ENCODE measurements at places on chromosomes 12 and 14. TPM values are rescaled to one million over a fixed set of nuclear protein-coding genes. Genes with fewer than 3 reads are reported as not detected.

- peaks cover 36% of the 10 kb centered on the region for H3K36me3 ChIP-seq
- peak overlapping the region; percentile 65 for H3K27ac ChIP-seq
- H3K4me3 ChIP-seq, result peak overlapping the region; percentile 50
- peaks cover 50% of the 10 kb centered on the region for H3K4me1 ChIP-seq
- H3K27me3 ChIP-seq, result peaks cover 69% of the 10 kb centered on the region
Measured at GRCh38 chr12:57735952-57736740, 2.4 kb downstream of the AGAP2 start.

DNA sequence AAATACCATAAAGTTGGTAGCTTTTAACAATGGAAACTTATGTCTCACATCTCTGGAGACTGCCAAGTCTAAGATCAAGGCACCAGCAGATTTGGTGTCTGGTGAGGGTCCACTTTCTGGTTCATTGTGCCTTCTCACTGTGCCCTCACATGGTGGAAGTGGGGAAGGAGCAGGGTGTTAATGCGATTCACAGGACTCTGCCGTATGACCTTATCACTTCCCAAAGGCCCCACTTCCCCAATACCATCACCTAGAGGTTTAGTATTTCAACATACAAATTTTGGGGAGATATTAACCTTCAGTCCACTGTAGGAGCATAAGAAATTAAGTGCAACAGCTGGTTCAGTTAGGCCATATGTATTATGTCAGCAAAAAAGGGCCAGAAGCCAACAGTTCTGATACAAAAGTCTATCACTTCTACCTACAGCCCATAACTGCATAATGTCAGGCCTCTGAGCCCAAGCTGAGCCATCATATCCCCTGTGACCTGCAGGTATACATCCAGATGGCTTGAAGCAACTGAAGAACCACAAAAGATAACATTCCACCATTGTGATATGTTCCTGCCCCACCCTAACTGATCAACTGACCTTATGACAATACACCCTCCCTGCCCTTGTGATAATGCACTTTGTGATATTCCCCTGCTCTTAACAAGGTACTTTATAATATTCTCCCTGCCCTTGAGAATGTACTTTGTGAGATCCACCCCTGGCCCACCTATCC, 24.7 kb downstream of the DDHD1 start:
- no peaks in the 10 kb centered on the region for H3K27me3 ChIP-seq
- DNase-seq, result no peak
- no peak overlapping the region for H3K27ac ChIP-seq

DNA sequence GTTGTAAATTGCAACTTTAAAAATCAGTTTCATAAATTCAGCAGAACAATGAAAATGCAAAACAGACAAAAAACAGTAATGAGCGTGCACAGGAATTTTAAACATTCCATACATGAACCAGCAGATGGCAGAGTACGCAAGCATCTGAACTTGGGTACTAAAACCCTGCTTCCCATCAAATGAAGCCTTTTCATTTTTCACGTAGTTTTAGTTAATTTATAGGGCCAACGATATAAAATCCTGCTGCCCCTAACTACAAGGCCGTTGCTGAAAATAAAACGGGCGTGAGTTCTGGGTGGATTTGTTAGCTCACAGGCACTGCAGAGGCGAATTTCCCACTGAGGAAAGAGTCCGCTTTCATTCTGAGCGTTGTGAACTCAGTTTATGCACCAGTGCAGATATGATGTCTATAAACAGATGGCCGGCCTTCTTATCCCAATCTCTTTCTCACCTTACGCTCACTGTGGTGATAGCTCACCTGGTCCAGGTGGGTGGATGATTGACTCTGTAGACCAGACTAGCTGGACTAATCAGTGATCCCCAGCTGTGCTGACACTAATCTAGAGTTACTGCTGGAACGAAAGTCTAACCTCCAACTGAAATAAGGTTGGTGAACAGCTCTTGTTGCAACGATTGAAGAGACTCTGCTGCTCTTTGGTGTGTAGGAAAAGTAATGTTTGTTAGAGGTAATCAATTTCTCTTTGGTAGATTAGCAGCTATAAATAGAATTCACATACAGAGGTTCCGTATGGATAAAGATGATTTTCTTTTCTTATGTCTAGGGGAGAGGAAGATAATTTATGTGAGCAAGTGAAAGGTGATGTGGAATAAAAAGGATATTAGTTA, 89.2 kb downstream of the PDZRN4 start:
- H3K27me3 ChIP-seq, result no peaks in the 10 kb centered on the region
- no peak overlapping the region for H3K4me3 ChIP-seq
- DNase-seq, result no peak
- H3K4me1 ChIP-seq, result no peaks in the 10 kb centered on the region
- no peaks in the 10 kb centered on the region for H3K36me3 ChIP-seq

- no peaks in the 10 kb centered on the region for H3K36me3 ChIP-seq
- H3K27me3 ChIP-seq, result no peaks in the 10 kb centered on the region
- no peak overlapping the region for H3K27ac ChIP-seq
- H3K4me1 ChIP-seq, result no peaks in the 10 kb centered on the region
- no peak overlapping the region for H3K4me3 ChIP-seq
Measured at GRCh38 chr14:99724196-99724891, 40.2 kb downstream of the CYP46A1 start.

DNA sequence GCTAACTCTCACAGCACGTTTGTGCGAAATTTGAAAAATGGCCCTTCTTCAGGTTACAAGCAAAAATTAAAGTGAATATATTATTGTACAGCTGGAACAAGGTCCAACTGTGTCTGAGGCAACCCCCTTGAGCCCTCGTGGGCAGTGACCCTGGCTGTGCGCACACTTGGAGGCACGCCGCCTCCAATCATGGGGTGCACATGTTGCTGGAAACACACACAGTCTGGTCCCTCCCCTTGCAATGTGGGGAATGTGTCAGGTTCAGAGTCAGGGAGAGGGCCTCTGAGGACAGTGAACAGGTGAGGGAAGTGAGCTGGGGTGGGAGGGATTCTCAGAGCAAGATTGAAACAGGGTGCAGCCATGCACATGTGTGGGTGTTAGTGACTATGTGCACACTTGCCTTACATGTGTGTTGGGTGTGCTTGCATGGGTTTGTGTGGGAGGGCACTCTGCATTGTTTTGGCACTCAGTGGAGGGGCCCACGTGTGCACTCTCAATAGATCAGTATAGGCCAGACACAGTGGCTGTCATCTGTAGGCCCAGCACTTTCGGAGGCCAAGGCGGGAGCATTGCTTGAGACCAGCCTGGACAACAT, 9.6 kb downstream of the TSPAN9 start:
- peaks cover 10% of the 10 kb centered on the region for H3K36me3 ChIP-seq
- no peaks in the 10 kb centered on the region for H3K27me3 ChIP-seq
- peak; percentile 19 for DNase-seq

DNA sequence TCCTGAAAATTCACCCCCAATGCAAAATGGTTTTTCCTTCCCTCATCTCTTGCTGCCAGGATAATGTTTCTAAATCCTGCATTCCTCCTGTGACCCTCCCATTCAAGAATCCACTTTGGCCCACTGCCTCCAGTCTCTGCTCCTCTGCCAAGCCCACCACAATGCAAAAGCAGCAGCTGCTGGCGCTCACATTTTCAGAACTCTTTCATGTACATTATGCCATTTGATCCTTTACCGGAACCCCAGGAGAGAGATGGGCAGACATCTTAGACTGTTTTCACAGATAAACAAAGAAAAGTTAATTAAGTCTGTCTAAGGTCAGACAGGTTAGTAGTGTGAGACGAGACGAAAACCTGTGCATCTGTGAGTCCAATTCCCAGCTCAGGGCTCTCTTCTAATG, 12.9 kb downstream of the LRIG3 start:
- no peaks in the 10 kb centered on the region for H3K36me3 ChIP-seq
- H3K27ac ChIP-seq, result no peak overlapping the region
- H3K4me1 ChIP-seq, result no peaks in the 10 kb centered on the region
- DNase-seq, result no peak
- no peak overlapping the region for H3K4me3 ChIP-seq

DNA sequence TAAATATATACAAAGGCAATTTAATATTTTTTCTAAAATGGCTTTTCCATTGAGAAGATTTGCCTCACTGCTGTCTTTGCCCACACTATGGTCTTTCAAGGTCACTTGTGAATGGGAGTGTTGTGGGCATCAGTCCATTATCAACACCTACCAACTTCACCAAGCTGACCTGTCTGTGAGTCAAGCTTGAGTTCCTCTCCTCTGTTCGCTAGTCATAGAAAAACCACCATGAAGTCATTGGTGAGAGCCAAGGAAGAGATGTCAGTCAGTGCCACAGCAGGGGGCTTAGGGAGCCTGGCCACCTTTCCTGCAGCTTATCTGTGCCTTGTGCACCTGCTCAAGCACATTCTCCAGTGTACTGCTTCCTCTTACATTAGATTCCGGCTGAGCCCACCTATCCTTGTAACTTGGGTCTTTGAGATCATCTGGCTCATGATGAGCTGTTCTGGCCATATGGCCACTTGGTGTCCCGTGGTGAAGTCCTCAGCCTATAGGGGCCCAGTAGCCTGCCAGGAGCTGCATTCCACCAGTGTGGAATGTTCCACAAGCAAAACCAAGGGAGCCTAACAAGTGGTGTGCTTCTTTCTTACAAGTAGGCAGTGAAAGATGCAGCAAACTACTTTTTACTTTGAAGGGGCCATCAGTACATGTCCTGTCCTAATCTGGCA, 80.8 kb upstream of the C12orf71 start:
- no peaks in the 10 kb centered on the region for H3K27me3 ChIP-seq
- H3K27ac ChIP-seq, result no peak overlapping the region
- DNase-seq, result no peak
- H3K4me3 ChIP-seq, result no peak overlapping the region

- no peaks in the 10 kb centered on the region for H3K27me3 ChIP-seq
- peaks cover 3% of the 10 kb centered on the region for H3K4me1 ChIP-seq
- H3K4me3 ChIP-seq, result peak overlapping the region; percentile 43
- no peaks in the 10 kb centered on the region for H3K36me3 ChIP-seq
- no peak overlapping the region for H3K27ac ChIP-seq
- DNase-seq, result peak; percentile 45
Measured at GRCh38 chr14:24710403-24711112, 76.6 kb upstream of the GZMB start.

MARS1 gene
- total RNA-seq, result 62.3 TPM

SERPINA9 gene
- not detected for total RNA-seq

GRCh38 chr12:128980623-128981022, 127.3 kb downstream of the GLT1D1 start:
- DNase-seq, result no peak
- H3K27me3 ChIP-seq, result peaks cover 8% of the 10 kb centered on the region
- no peak overlapping the region for H3K4me3 ChIP-seq
- no peak overlapping the region for H3K27ac ChIP-seq

DNA sequence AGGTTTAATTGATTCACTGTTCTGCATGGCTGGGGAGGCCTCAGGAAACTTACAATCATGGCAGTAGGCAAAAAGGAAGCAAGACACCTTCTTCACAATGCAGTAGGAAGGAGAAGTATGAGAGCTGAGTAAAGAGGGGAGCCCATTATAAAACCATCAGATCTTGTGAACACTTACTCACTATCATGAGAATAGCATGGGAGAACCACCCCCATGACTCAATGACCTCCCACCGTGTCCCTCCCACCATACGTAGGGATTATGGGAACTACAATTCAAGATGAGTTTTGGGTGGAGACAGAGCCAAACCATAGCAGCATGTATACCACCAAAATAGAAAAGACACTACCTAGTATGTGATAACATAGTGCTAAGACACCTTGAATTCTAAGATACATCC, 2.9 kb upstream of the HMGA2 start:
- no peak for DNase-seq
- no peaks in the 10 kb centered on the region for H3K4me1 ChIP-seq
- no peaks in the 10 kb centered on the region for H3K36me3 ChIP-seq
- H3K4me3 ChIP-seq, result no peak overlapping the region
- peaks cover 51% of the 10 kb centered on the region for H3K27me3 ChIP-seq

RNASE3 gene
- total RNA-seq, result 0.61 TPM

DNA sequence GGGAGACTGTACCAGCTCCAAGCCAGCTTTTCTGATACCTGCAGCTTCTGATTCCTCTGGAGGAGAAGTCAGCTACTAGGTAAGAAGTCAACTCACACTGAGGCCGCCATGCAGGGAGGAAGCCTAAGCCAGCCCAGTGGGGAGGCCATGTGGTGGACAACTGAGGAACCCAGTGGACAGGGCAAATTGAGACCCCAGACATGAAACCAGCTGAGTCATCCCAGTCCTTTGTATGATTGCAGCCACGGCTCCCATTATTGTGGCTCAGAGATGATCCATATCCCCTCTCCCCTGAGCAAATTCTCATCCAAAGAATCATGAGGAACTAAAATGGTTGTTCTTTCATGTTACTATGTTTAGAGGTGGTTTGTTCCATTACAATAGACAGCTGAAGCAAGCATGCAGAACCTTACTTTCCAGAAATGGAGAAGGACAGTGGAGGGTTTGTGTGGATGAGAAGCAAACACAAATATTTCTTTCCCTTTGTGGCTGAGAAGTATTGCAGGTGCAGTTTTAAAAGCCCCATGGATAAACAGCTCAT, 1147.3 kb upstream of the TMEM132C start:
- H3K4me1 ChIP-seq, result no peaks in the 10 kb centered on the region
- H3K27me3 ChIP-seq, result no peaks in the 10 kb centered on the region
- DNase-seq, result no peak
- no peaks in the 10 kb centered on the region for H3K36me3 ChIP-seq

- H3K4me3 ChIP-seq, result no peak overlapping the region
- DNase-seq, result no peak
- H3K27me3 ChIP-seq, result peaks cover 3% of the 10 kb centered on the region
- H3K27ac ChIP-seq, result no peak overlapping the region
Measured at GRCh38 chr12:25041006-25041741, 92.3 kb upstream of the BCAT1 start.

GRCh38 chr12:24560192-24560775, 388.6 kb downstream of the BCAT1 start:
- no peak overlapping the region for H3K27ac ChIP-seq
- peaks cover 20% of the 10 kb centered on the region for H3K4me1 ChIP-seq
- no peaks in the 10 kb centered on the region for H3K36me3 ChIP-seq

ART4 gene
- 4.3 TPM for total RNA-seq

GRCh38 chr14:36916668-36917067, 255.0 kb downstream of the PAX9 start:
- DNase-seq, result no peak
- no peaks in the 10 kb centered on the region for H3K4me1 ChIP-seq
- H3K36me3 ChIP-seq, result no peaks in the 10 kb centered on the region
- H3K4me3 ChIP-seq, result no peak overlapping the region
- H3K27me3 ChIP-seq, result no peaks in the 10 kb centered on the region
- H3K27ac ChIP-seq, result no peak overlapping the region

GRCh38 chr14:21192875-21193535, 37.1 kb upstream of the OR5AU1 start:
- H3K4me1 ChIP-seq, result no peaks in the 10 kb centered on the region
- no peak overlapping the region for H3K4me3 ChIP-seq
- H3K27me3 ChIP-seq, result no peaks in the 10 kb centered on the region
- H3K36me3 ChIP-seq, result no peaks in the 10 kb centered on the region
- H3K27ac ChIP-seq, result no peak overlapping the region
- no peak for DNase-seq

OASL gene
- 2.8 TPM for total RNA-seq

DNA sequence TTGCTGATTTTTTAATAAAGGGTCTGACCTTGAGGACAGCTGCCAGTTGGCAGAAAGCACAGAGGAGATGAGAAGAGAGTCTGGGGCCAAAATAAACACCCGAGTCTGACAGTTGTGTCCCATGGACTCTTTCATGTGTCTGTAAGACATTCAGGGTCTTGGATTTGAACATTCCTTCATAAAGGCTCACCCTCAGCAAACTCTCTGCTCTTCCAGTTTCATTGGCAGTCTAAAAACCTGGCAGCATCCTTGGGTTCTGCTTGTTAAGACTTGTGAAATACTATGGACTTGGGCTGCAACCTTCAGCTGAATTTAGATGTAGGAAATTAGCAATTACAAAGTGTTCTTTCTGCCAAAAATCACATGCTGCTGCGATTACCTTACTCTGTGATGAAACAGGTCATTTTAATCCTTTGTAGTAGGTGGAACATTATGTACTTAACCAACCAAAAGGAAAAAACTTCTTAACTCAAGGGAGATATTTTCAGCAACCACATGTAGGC, 32.0 kb upstream of the LMNTD1 start:
- H3K4me1 ChIP-seq, result no peaks in the 10 kb centered on the region
- H3K36me3 ChIP-seq, result no peaks in the 10 kb centered on the region
- H3K27ac ChIP-seq, result no peak overlapping the region
- DNase-seq, result peak; percentile 30

DLK1 gene
- 9.3 TPM for total RNA-seq
